Hepatic stellate cell (primary cell): ENCODE measurements at places on chromosomes 3 and 15.
A peak's percentile ranks its signal among the peaks of the same experiment; 100 is the strongest.

DNA sequence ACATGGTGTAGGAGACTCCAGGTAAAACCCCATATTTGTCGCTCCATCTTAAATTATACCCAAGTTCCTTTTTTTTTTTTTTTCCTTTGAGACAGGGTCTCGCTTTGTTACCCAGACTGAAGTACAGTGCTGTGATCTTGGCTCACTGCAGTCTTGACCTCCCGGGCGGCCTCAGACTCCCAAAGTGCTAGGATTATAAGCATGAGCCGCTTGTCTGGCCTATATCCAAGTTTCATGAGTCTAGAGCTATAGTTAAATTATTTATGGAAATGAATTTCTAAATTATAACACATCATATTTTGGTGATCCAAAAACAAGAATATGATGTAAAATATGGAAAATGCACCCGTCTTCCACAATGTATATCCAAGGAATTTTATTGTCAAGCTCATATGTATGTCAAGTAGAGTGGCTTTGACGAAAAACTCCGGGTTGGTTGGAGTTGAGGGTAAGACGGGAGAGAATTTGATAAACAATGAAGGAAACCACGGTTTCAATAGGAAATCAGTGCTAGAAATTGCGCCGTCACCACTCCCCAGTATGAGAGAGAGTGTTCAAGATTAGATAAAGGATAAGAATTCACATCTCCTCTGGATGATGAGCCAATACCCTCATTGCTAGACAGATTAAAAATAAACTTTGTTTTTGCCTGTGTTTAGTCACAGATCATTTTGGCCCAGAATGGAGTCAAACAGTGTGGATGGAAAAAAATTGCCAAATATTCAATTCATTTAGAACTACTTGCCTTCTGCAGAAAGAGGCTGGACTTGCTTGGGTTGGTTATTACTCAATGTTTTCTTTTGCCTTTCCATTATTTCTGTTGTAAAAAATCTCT, 209.2 kb upstream of the NR2F2 start:
- DNase-seq: no peak

DNA sequence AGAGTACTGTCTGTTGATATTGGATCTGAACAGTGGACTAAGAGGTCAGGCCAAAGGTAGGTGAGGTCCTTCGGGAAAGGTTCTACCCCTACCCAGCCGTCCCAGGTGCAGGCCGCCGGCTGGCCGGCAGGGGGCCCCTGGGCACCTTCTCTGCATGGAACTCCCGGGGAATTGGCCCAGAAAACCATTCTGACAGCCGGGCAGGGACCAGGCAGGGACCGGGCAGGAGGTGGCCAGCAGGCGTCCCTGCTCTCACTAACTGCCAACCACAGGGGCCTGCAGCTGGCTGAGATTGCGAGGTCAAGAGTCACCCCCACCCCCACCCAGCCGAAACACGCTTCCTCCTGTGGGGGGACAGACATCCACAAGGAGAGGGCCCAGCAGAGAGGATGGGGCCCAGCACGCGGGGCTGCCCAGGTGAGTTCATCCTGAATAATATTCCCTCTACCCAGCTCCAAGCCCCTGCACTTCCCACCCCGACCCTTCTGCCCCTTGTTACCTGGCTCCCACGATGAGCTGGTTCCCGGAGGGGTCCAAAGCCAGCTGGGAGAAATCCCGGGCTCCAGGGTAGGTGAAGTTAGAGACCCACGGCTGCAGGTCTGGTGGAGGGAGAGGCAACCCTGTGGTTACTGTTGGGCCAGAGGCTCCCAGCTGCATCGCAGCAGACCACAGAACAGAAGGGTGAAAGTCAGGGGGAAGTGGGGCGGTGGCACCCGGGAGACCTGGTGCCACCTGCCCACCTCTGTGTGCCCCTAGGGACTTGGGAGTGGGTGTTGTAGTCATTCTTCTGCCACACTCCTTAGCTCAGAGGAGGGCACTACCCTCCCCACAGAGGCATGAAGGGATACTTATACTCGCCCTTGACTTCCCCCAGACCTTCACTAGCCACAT, 84.4 kb downstream of the SEMA5B start:
- peak; percentile 80 for DNase-seq

GRCh38 chr15:90986790-90987507, 7.4 kb downstream of the PRC1 start:
- DNase-seq: no peak

- peak; percentile 47 for DNase-seq
Measured at GRCh38 chr3:32249184-32249782, 10.8 kb downstream of the CMTM8 start.

GRCh38 chr3:190533511-190534281, 19.8 kb downstream of the IL1RAP start:
- peak; percentile 81 for DNase-seq

DNA sequence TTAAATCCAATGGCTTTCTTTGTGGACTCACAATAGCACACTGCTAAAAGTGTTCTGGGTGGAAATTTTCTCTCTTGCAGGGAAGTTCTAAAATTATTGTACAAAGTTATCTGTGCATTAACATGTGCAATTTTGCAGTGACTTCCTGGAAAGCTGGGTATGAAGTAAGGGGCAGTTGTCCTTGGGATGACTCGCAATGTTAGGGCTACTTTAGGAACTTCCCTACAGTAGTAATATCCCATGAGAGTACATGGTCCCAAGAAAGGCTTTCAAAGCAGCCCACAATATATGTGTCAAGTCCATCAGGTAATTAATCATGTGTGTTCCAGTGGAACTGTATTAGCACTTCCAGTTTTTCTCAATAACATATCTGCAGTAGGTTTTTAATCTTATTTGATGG, 201.0 kb upstream of the UBE2E2 start:
- no peak for DNase-seq

GRCh38 chr3:169432708-169433432, 230.6 kb downstream of the MECOM start:
- no peak for DNase-seq

DNA sequence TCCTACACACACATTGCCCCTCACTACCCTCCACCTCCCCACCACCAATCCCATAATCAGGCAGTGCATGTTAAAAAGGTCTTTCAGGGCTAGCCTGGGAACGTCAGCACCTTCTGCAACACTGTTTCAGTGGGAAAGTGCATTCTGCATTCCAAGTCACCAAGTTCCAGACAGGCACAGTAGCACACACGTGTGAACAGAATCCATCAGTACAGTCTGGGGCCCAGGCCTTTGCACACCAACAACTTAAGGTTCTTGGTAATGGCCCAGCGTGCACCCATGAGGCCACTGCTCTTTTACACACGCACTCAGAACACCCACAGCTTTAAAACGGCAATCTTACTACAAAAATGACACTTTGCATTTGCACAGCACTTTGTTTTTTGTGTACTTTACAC, 1.2 kb downstream of the ANXA2 start:
- no peak for DNase-seq

GRCh38 chr3:143165211-143165610, 45.6 kb downstream of the CHST2 start:
- DNase-seq: no peak

GRCh38 chr3:177672252-177672911, 475.1 kb upstream of the TBL1XR1 start:
- DNase-seq: no peak

DNA sequence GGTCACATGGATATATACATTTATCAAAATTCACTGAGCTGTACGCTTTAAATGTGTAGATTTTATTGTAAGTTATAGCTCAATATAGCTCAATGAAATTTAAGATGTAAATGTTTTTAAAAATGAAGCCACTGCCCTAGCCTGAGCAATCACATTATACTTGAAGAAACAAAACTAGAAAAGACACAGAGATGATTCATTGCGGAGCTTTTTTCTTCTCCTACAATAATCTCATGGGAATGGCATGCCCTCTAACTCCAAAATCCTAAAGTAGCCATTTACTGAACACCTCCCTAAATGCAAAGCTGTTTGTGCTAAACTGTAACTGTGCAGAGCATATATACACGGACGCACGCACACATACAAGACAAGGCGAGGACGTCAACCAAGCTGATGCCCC, 84.2 kb downstream of the MYO9A start:
- peak; percentile 30 for DNase-seq

DNA sequence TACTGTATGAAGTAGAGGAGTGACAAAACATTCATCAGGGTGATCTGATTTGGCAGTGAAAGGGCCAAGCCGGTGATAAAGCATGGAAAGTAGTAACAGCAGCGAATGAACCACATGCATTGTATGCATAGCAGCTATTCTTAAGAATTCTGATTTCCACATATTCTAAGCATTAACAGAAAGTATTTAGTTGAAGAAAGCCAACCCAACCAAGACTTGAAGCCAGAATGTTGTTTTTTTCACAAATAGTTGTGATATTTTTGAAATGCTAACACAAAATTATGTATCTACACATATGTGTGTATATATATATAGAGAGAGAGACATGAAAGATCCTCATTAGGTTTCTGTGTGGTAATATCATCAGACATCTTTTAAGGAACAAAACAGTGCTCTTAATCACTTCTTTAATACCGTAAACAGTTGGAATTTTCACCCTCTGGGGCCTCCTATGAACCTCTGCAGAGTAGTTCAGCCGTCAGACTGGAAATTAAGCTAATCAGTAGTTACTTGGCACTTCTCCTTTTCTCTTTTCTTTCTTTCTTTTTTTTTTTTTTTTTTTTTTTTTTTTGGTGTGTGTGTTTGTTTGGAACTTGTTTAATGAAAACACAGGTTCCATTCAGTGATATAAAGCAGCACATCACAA, 139.6 kb downstream of the CMSS1 start:
- no peak for DNase-seq

DNA sequence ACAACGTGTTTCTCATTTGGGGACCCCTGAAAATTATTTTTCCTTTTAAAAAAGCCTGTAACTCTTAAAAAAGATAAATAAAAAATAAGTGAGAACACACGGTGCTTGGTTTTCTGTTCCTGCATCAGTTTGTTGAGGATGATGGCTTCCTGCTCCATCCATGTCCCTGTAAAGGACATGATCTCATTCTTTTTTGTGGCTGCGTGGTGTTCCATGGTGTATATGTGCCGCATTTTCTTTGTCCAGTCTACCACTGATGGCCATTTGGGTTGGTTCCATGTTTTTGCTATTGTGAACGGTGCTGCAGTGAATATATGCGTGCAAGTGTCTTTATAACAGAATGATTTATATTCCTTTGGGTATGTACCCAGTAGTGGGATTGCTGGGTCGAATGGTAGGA, 2.3 kb downstream of the TSPAN3 start:
- no peak for DNase-seq

DNA sequence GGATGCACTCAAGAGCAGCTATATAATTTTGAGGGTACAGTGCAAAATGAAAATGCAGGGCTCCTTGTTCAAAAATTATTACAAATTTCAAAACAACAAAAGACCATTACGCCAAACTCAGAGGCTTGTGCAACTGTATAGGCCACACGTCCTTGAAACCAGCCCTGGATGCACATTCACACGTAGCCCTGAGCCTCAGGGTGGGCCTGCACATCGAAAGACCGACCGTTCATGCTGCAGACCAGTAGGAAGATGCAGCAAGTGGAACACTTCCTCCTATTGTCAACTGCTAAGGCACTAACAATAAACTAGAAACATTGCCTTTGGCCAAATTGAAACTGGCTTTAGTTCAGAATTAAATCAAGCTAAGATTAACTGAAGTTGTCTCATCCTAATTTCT, 174.7 kb downstream of the SHOX2 start:
- no peak for DNase-seq

DNA sequence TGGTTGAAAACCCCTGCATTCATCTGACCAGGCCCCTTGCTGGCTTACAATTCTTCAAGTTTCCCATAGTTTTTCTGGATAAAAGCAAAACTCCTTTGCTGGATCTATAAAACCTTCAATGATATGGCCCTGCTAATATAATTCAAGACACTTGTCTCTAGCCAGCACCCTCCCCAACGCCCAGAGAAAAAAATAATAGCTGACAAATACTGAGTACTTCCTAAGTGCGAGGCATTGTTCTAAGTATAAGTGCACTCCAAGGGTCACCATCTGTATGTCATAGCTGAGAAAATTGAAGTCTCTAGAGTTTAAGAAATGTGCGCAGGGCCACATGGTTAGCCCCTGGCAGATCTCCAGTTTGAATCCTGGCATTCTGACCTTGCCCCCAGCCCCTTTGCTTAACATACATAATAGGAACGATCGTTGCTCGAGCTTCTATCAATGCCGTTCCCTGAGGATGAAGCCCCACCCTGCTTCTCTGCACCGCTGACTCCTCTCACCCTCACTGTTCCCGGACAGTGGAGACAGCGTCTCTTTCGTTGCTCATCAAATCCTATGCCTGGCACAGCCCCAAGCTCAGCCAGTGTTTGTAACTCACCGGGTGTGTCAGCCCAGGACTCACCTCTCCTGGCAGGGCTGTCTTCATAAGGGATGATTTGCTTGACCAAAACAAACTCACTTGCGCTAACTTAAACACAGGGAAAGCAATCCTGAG, 377.1 kb upstream of the PROK2 start:
- DNase-seq: no peak

- no peak for DNase-seq
Measured at GRCh38 chr3:53595660-53596059, 101.2 kb downstream of the CACNA1D start.

GRCh38 chr3:98730338-98730737, 32.8 kb upstream of the ST3GAL6 start:
- peak; percentile 21 for DNase-seq

DNA sequence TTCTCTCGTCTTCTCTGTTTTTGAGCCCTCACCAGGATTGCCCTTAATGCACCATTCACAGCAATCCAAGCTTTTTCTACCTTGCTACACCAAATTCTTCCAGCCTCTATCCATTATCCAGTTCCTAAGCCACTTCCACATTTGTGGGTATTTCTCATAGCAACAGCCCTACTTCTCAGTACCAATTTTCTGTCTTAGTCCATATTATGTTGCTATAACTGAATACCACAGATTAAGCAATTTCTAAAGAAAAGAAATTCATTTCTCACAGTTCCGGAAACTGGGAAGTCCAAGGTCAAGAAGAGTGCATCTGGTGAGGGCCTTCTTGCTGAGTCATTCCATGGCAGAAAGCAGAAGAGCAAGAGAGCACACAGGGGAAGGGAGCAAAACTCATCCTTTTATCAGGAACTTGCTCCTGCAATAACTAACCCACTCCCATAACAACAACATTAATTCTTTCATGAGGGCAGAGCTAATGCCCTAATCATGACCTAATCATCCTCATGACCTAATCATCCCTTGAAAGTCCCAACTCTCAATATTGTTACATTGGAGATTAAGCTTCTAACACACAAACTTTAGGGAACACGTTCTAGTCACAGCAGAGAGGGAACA, 9.7 kb upstream of the EIF1B start:
- DNase-seq: peak; percentile 31

DNA sequence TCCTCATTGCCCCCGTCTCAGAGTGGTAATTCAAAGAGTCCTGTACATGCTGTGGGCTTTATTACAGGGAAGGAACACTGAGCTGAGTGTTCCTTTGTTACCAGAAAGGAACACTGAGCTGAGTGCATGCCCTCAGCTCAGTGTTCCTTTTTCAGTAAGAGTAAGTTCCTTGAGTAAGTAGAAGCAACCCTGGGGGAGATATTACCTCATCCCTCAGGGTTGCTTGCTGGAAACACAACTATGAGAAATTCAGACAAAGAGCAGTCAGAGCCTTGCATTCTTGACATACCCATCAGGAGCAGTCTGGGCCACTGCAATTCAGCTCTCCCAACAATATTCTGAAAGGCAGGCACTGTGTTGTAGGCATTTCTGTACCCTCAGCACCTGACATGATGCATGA, 17.0 kb downstream of the CHRM5 start:
- DNase-seq: peak; percentile 72

- no peak for DNase-seq
Measured at GRCh38 chr3:105013657-105014056, 353.1 kb upstream of the ALCAM start.

- no peak for DNase-seq
Measured at GRCh38 chr15:56272454-56272853, 28.8 kb upstream of the RFX7 start.

- no peak for DNase-seq
Measured at GRCh38 chr3:171804618-171805389, 5.5 kb downstream of the PLD1 start.

GRCh38 chr3:42106646-42107045, 15.5 kb downstream of the TRAK1 start:
- no peak for DNase-seq
